NCI-H2081 treated with DMSO at 0.1 percent for 48 hours (cell line): ENCODE measurements at places on chromosomes 5 and 9.

GRCh38 chr5:2492476-2492875 lies 259.0 kb downstream of the IRX2 start:
- no peak for DNase-seq

DNA sequence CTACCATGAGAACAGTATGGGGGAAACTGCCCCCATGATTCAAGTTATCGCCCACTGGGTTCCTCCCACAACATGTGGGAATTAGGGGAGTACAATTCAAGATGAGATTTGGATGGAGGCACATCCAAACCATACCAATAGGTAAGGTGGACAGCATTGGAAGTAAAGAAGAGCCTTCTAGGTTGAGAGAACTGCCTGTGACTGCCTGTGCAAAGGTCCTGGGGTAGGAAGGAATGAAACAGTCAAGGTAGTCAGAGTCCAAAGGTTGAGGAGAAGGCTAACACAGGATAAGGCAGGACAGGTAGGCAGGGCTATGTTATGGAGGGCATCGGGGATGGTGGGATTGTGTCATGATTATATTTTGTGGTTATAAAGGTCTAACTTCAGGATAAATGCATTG lies 6.1 kb downstream of the GDA start:
- DNase-seq, result no peak

DNA sequence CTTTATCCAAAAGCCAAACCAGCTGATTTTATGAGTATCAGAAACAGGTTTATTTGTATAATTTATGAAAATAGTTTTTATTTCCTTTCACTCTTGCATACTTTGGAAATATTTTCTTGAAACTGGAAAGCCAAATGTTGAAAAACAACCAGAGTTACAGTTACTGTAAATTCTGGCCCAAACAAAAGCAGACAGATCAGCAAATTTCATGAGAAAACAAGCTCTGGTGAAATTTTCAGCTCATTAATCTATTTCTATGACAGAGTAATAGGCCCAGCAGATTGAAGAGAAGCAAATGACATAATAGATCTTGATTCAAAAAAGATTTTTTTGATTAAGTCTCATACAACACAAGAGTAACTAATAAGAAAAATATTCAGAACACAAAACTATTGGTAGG lies 182.7 kb downstream of the ENC1 start:
- DNase-seq, result no peak

- peak; percentile 17 for DNase-seq
Measured at GRCh38 chr9:76586390-76587314, 127.7 kb downstream of the GCNT1 start.

- no peak for DNase-seq
Measured at GRCh38 chr9:36268007-36268427, 9.8 kb upstream of the GNE start.

DNA sequence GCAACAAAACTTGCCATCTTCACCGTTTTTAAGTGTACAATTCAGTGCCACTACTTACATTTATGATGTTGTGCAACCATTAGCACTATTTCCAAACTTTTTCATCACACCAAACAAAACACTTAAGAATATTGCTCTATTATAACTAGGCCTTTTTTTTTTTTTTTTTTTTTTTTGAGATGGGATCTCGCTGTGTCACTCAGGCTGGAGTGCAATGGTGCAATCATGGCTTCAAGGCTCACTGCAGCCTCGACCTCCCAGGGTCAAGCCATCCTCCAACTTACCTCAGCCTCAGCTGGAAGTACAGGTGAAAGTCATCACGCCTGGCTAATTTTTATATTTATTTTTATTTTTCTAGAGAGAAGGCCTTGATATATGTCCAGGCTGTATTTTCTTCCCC lies 22.3 kb upstream of the LMNB1 start:
- DNase-seq, result no peak

DNA sequence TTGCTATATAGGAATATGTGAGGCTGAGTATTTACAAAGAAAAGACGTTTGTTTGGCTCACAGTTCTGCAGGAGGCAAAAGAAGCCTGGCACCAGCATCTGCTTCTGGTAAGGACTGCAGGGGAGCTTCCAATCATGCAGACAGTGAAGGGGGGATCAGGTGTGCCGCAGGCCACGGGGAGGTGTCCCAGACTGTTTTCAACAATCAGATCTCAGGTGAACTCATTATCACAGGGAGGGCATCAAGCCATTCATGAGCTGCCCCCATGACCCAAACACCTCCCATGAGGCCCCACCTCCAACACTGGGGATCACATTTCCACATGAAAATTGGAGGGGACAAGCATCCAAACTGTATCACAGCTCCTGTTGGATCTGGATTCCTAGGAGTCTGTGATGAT lies 30.4 kb upstream of the TRIM14 start:
- no peak for DNase-seq

- DNase-seq, result no peak
Measured at GRCh38 chr9:27977931-27978330, 404.6 kb upstream of the C9orf72 start.

DNA sequence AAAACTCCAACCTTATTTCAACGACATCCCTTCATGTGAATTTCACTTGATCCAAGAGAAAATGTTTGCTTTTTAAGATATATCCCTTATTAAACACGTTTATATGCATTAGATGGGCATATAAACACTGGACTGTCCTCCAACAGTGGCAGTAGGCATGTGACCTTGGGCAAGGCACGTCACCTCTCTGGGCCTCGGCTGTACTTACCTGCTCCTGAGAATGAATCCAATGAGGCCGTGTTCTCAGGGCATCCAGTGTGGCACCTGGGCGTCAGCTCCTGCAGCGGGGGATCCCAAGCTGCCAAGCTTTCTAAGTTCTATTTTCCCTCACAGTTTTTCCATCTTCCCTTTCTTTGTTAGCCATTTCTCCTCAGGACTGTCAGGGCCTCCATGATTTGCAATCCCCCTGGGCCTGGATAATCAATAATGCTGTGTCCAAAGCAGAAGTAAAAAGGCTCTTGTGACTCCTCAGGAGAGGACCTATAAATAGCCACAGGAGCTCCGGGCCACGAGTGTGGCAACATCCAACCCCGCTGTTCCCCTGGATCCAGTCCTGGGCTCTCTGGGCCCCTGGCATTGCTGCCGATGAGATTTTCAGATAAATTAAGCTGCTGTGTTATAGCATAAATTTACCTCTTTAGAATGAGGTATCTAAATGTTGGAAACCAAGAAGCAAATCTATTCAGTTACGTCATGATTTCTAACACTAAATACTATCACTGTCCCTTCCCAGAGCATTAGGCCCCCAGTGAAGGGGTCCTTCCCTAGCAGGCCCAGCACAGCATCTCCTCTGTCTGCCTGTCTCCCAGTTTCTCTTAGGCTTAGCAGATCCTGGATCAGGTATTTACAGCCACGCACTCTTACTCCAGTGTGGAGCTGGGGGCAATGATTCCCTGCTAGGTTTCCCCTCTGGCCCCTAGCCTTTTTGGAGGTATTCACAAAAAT lies 76.8 kb downstream of the PTPN3 start:
- DNase-seq, result no peak

- no peak for DNase-seq
Measured at GRCh38 chr9:81832571-81833285, 95.5 kb upstream of the SPATA31D4 start.

DNA sequence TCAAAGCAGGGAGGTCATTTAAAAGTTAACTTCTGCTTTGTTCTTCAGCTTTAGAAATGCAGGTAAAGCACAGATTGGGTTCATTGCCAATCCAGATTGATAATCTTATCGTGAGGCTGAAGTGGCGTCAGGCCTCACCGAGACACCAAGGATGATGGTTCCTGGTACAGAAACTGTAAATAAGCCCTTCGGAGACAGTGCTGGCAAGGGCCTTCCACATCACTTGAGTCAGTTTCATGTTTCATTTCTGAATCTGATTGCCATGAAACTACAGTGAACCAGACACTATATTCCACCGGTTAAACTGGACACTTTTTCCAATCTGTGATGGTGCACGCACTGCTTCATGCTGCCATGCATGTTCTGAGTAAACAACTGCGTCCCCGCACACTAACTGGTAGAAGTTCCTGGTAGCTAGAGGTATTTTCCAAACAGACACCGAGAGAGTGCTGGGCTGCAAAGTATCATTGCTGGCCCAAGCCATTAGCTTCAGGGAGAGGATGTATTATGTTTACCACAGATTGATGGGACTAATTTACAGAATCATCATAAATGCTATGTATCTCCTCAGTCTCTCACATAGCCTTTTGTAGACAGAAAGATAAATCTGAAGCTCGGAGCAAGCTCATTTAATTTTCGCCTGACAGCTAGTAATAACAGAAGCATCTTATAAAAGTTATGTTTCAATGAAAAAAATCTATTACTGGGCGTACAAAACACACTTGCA lies 336.1 kb downstream of the GLIS3 start:
- no peak for DNase-seq

DNA sequence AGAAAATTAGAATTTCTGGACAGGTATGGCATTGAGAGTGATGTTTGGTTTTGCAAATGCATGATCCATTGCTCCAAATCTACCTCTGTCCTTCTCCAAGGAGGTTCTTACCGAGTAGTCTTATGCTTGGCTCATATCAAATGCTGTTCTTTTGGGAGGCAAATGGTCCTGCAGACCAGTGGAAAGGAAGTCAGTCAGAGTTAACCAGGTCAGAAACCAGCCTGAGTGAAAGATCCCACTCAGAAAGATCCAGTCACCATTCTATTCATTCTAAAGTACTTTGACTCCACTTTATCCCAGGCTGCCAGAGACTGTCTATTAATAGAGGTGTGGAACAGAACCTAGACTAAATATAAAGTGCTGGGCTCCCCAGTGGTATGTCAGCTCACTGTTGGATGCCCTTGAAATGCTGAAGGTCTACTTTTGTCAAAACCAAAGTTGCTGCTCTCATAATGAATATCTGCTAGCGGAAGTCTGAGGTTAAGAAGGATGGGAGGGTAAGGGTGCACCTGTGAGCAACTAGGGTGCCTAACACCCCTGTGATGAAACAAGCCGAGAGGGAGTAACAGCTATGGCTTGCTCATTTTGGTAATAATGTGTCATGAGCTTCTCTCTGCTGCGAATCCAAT lies 302.2 kb downstream of the ZNF608 start:
- no peak for DNase-seq

- no peak for DNase-seq
Measured at GRCh38 chr5:180441564-180442051, 52.6 kb upstream of the CNOT6 start.

DNA sequence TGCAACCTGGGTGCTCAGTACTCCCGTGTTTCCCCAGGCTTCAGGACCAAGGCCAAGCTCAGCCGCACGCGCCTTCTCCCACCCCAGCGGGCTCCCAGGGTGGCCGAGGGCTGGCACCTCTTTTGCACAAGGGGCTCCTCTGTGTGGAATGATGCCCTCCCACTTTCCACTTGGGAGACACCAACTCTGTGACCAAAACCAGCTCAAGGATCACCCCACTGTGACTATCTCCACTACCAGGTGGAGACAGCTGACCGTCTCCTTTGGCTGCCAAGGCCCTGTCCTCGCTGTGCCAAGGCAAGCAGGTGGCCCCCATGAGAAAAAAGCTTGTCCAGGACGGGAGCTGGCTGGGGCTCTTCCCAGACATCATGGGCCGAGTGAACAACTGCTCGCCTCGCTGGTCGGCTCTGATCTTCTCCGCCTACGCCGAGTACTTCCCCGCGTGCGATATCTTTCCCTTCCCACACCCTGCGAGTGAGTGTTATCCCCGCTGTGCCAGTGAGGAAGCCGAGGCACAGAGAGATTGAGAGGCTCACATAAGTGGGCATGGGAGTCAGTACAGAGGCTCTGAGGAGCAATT lies 132.8 kb downstream of the ZNF354C start:
- DNase-seq, result no peak

- DNase-seq, result no peak
Measured at GRCh38 chr5:10478436-10478835, 36.8 kb downstream of the ROPN1L start.

DNA sequence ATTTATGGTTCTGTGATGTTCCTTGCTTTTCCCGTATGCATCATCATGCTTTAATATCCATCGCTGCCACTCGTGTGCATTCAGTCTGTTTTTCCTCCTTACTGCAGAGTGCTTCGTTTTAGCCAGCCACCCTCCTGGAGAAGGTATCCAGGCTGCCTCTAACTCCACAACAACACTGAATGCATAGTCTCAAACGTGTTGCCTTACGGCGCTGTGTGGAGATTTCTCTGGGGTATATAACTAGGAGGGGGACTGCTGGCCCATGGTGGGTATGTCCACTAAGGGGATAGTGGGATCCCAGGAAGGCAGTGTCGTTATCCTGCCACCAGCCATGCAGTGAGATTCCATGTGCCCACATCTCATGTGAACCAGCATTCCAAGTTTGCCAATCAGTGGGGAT lies 16.4 kb downstream of the BTNL9 start:
- DNase-seq, result no peak

DNA sequence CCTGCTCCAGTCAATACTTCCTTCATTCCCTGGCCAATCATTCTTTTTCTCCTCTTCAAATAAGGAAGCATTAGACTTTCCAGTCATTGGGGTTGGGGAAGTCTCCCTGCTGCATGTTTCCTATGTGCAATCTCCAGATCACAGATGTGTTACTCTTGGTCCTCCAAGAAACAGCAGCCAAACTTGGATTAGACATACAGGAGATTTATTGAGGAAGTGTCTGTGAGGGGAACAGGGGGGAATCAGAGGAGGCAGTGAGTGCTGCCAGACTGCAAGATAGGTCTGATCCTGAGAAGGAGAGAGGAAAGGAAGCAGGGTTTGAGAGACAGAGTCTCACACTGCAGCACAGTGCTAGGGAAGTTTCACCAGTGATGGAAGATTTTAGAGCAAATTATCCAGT lies 40.6 kb upstream of the SLIT3 start:
- no peak for DNase-seq

DNA sequence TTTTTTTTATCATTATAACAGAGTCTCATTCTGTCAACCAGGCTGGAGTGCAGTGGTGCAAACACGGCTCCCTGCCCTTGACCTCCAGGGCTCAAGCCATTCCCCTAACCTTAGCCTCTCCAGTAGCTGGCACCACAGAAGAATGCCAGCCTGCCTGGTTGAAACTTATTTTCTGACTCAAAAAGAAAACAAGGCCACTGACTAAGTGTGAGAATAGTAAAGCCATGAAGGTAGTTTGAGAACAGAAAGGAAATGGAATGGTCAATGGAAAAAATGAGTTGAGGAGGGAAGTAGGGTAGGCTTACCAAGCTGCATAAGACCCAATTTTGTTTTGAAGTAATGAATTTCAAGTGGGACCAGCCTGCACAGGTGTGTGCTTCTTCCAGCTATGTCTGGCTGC lies 82.8 kb upstream of the RORB start:
- no peak for DNase-seq

GRCh38 chr9:86454701-86455615 lies 100.7 kb upstream of the TUT7 start:
- DNase-seq, result no peak

GRCh38 chr9:110900456-110900855 lies 137.8 kb downstream of the LPAR1 start:
- DNase-seq, result no peak

GRCh38 chr9:132054024-132054423 lies 25.6 kb downstream of the MED27 start:
- DNase-seq, result no peak
